ENCODE measurements at places on chromosomes 6 and 20.

DNA sequence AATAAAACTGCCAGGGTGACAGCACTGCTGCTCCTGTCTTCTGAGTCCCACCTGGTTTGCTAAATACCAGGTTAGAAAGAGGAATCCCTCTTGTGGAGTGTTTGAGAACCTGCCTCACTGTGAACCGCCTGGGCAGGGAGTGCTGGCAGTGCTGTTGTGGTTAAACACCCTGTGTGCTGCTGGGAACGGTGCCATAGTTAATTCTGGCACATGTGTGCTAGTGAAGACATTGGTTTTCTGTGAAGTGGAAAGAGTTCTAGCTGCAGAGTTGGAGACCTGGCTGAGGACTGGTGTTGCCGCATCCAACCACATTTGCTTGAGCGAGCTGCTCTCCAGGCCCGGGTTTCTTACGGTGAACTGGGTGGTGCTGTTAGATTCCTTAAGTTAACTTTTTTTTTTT lies 72.7 kb downstream of the IGF2R start:
- DNase-seq, result no peak

DNA sequence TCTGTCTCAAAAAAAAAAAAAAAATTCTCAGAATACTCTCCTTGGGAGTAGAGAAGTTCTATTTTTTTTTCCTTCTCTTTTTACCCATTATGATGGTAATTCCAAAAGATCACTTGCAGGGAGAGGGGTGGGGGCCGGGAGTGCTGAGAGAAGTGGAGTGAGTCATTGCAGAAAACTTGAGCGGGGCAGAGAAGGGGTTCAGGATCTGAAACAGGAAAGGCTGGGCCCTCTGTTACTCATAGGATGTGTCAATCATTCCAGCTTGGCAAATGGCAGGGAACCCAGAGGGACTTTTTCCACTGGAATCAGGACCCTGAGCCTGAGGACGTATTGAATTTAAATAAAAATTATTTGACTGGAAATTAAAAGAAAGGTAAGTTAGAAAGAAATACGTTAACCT lies 111.4 kb upstream of the ARMC2 start:
- no peak for DNase-seq

DNA sequence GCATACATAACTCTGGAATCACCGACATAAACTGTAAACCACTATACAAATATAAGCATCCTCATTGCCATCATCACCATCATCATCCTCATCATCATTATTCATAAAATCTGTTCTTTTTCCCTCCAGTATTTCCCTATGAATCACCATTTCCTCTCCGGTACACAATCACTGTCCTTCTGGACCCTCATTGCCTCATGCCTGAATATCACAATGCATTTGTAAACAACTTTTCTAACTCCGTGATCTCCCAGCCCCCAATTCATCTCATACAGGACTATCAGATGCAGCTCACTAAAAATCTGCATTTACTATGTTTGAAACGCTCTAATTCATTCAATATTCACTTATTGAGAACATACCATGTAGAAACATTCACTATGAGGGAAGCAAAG lies 339.7 kb downstream of the TBC1D32 start:
- no peak for DNase-seq

- no peak for DNase-seq
These were observed 428.4 kb upstream of the MARCKS start for GRCh38 chr6:113428702-113429101.

DNA sequence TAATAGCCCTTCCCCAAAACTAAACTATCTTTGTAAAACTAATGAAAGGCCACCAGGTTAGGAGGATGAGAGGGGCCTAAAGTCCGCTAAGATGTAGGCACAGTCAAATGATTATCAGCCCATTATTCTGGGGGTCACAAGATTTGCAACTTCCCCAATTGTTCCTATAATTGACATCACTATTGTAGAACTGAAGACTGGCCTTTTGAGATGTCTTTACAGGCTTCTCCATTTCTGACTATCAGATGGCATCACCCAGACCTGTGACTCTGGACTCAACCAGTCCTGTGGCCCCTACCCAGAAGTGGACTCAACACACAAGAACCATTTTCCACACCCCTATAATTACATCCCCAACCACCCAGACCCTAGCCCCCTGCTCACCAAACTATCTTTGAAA lies 61.5 kb upstream of the MAP7 start:
- no peak for DNase-seq

DNA sequence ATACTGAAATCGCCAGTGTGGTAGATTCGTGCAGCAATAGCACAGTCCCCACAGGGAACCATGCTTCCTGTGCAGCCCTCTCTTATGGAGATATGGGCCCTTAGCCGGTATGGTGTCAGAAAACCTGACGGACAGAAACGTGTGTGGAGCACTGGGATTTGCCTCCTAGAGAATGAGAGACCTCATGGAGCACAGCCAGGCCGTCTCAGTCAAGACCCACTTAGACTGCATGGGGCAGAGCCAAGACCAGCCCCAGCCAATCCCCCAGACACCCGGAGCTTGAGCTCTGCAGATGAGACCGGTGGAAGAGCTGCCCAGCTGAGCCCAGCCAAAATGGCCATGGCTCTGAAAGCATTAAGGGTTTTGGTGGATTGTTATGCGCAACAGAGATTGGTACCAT lies 163.7 kb downstream of the DLL1 start:
- DNase-seq, result no peak

GRCh38 chr6:149334201-149334600 lies 16.7 kb downstream of the TAB2 start:
- DNase-seq, result no peak

GRCh38 chr20:63162206-63162795 lies 53.6 kb downstream of the YTHDF1 start:
- DNase-seq, result no peak

DNA sequence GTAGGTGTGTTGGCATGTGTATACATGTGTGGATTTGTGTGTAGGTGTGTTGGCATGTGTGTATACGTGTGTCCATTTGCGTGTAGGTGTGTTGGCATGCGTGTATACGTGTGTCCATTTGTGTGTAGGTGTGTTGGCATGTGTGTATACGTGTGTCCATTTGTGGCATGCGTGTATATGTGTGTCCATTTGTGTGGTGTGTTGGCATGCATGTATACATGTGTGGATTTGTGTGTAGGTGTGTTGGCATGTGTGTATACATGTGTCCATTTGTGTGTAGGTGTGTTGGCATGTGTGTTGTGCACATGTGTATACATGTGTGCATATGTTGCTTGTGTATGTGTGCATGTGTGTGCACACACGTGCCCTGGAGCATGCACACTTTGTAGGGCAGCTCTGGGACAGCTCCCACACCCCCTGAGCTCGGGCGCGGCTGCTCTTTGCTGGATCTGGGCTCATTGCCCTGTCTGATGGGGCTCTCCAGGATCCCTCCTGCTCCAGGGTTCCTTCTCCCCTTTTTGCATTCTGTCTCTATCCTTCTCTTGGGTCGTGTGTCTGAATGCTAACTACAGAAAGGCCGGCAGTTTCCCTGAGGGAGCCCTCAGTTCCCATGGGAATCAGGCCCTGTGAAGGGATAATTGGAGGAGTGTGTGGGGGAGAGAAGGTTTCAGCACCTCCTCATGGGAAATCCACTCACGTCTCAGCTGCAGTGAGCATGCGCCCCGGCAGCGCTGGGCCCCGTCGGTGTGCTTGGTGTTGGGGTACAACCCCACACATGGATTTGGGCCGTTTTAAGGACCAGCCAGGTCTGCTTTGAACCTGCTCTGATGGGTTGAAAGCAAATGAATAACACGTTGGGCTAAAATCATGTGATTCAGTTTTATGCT lies 102.0 kb downstream of the ERMARD start:
- DNase-seq, result peak; percentile 73

- no peak for DNase-seq
These were observed 237.8 kb upstream of the SGK1 start for GRCh38 chr6:134555672-134556071.

DNA sequence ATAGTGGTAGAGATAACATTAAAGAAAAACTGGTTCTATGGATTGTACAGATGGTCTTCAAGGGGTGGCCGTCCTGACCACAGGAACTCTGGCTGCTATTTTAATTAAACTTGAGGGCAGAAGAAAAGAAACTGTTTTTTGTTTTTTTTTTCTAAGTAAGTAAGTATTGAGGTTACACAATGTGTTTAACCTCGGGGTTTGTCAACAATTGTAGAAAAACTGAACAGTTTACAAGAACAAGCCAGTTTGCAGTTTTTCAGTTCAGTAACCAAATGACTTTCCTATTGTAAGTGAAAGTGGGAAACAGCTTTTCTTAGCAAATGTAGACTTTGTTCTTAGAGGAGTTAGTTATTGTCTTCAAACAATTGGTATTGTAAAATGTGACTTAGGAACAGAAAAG lies 77.0 kb downstream of the PLCB1 start:
- no peak for DNase-seq

DNA sequence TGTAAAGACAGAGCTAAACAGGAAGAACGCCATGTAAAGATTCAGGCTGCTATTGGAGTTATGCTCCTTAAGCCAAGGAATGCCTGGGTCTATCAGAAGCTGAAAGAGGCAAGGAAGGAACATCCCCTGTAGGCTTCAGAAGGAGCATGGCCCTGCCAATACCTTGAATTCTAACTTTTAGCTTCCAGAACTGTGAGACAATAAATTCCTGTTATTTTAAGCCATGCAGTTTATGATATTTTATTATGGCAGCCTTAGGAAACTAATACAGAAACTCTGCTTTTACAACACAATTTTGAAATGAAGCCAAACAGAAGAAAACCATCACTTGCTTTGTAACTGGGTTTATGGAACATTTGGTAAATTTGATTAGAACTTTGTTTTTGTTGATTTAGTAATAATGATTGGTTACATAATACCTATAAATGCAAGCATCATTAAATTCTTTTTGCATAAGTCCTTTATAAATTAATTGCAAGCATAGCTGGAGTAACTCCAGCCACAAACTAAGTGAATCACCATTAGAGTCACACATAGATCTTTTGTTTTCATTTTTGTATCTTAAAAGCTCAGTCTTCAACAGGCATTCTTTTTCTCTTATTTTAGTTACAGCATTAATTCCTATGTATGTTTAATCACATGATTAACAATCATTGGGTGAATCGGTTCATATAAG lies 33.5 kb upstream of the TSPYL1 start:
- no peak for DNase-seq

GRCh38 chr6:75126518-75126917 lies 79.3 kb downstream of the COL12A1 start:
- no peak for DNase-seq

- DNase-seq, result no peak
These were observed 77.4 kb upstream of the TMEM170B start for GRCh38 chr6:11460001-11460668.

DNA sequence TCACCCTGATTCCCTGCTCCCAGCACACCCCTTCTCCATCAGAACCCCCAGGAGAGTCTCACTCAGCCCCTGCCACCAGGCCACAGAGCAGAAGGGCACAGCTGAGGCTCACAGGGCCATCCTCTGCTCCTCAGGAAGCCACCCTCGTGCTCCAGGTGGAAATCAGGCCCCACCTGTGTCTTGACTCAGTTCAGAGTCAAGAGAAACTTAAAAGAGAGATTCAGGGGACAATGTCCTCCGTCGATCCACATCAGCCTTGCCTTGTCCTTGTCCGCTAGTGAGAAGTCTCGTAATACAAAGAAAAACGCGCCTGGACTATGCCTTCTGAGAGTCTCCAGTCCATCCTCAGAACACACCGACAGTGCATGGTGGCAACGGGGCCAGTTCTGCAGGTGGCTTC lies 114.6 kb downstream of the SYNDIG1 start:
- no peak for DNase-seq

DNA sequence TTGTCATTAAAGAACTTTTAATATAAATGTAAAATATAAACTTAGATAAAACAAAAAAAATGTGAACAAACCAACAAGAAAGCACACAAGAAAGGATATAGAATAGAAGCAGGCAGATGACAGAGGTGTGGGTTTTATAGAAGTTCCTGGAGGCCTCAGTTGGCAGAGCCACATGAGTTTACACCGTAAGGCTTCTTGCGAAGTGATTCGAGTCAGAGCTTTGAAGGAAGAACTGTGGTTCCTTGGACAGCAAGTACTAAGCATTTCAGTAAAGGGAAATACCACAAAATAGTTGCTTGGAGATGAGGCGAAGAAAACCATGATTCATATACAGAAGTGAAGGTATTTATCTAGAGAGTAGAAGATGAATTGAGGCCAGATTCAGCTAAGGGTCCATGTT lies 207.9 kb upstream of the EYA4 start:
- no peak for DNase-seq

DNA sequence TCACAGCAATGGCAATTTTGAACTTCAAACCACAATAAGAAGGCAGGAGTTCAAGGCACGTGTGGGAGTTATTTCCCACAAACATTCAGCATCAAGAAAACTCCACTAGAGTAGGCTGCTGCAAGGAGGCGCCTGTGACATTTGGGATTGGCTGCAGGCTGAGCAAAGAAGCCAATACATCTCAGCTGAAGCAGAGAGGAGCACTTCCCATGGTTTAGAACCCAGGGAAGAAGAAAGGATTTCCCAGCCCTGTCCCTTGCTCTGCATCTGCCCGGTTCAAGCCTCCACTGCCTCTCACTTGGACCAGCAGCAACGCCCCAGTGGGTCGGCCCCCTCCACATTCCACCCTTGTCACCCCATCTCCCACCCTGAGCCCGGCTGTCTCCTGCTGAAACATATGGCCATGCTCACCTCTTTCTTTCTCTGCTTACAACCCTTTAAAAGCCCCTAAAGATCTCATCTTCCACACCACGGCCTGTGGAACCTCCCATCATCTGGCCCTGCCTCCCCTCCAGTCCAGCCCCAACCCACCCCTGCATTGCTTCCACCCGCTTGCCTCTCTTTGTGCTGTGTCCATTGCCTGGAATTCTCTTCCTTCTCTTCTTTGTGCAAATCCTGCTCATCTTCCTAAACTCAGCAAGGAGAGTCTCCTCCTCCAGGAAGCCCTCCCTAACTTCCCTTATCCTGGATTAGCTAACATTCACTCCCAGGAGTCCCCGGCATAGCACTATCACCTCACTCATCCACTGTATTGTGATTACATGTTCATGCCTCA lies 128.3 kb downstream of the ANKRD60 start:
- no peak for DNase-seq

DNA sequence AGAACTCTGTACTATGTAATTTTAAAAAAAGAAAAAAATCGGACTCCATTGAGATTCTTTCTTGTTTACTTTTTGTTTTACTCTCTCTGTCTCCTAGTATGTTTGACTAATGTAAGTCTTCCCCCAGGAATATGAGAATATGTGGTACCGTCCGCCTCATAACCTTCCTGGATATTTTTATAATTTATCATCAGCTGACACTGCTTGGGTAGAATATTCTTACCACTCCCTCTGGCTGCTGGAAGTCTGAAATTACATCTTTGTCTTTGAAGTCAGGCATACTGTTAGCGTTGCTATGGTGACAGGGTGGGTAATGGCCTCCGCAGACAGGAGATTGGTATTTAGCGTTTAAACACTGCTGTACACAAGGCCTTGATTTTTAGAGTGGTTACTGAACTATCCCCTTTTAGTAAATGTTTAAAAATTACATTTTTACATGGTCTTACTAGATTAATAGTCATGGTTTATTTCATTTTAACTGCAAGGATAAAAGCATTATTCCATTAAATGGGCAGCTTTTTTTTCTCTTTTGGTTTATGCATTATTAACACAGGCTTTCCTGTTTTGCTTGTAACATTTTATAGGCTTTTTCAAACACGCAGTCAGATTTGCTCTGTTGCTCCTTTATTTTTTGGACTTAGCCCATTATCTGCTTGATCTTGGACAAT lies 176.4 kb downstream of the ARID1B start:
- peak; percentile 88 for DNase-seq

All from NCI-H1436 (cell line).